CD4-positive, alpha-beta T cell treated with Interleukin-10 for 1 hour (primary cell): ENCODE measurements at places on chromosomes 2 and 18.

GRCh38 chr2:167333245-167333644 lies 445.0 kb downstream of the XIRP2 start:
- DNase-seq, result no peak

GRCh38 chr2:118932949-118933348 lies 9.0 kb upstream of the MARCO start:
- no peak for DNase-seq

DNA sequence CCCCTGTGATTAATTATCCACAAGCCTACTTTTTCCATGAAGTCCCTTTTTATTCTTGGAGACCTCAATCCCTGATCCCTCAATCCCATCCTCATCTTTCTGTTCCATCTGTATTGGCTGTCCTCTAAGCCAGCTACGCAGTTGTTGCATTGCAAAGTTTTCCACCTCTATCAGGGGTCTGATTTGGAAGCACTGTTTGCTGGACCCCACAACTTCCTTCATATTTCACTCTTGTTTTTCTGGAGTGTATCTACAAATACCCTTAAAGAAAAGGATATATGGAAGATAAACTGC lies 22.4 kb downstream of the FN1 start:
- no peak for DNase-seq

DNA sequence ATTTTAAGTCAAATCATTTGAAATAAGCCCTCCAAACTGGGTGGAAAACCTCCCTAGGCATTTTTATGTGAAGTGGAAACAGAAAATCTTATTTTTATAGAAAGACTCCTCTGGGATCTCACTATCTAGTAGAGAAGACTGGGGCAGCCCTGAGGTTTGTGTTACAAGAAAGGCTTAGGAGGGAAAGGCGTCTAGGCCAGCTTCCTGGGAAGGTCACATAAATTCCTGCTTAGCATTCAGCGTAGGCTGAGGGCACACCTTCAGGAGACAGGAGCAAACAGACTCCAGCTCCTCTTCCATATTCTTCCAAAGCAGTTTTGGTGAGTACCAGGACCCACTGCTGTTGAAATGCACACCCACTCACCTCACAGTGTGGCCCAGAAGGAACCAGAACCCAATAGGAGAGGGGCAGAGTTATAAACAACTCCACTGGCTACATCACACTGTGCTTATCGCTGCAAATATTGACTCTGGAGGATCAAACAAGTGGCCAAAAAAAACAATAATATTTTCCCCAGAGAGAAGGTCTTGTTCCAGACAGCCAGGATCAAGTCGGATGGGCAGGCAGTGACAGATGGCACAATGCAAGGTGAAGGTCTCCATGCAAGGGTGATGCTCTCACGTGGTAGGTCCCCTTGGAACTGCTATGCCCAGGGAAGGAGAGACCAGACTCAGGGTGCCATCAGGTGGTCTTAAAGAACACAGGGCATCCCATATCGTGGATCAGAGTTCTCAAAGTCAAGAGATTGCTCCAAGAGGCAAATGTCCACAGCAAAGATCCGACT lies 17.7 kb upstream of the IGFBP2 start:
- no peak for DNase-seq

DNA sequence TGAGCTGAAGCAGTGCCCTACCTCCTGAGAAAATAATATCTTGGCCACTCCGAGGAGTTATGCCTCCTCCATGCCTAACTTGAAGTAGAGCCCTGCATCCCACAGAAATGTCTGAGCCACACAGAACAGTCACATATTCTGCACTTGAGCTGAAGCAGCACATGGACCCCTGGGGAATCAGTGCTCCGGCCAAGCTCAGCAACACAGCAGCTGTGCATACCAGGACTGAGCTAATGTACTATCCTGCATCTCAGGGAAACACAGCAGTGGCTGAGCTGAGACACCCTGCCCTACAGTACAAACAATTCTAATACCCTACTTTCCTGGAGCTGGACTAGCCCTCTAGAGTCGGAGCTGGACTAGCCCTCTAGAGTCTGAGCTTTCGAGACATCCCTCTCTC lies 166.9 kb downstream of the ZNF516 start:
- no peak for DNase-seq

DNA sequence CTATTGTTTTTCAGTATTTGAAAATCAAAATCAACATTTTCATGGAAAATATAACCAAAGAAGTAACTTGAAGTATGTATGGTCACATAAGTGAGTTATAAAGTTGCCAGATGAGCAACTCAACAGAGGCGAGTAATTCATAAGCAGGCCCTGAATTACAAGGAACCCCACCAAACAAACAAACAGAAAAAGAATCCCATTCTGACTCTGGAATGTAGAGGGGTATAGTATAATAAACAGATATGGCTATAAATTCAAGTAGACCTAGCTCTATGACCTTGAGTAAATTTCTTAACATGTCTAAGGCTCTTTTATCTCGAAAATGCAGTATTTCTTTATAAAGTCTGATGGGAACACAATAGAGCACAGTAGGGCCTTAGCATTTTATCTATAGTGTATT lies 4.7 kb upstream of the CDH2 start:
- DNase-seq, result no peak

DNA sequence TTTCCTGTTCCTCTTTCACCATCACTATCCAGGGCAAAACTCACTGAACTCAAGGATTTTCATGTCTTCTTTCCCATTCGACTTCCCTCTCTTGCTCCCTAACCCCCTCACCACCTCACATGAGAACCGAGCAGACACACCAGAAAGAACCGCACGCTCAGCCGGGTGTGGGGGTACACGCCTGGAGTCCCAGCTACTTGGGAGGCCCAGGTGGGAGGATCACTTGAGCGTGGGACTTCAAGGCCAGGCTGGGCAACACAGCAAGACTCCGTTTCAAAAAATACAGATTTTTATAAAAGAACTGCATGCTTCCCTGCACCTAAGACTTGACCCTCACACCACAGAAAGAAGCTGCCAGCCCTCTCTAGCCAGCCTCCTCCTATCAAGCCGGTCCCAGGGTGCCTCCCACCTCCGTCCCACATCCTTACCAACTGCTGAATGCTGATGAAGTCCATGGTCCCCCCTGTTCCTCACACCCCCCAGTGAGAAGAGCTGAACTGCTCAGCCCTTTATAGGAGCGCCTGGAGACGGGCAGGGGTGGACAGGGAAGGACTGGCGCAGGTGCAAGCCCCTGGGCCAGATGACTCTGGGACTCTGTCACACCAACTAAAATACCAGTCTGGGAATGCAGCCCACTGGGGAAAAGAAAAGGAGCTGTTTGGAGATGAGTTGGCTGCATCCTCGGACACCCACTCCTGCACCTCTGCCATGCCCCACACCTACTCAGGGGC lies at the start of gene ANKRD23:
Gene ANKRD23 (minus strand): TSS at position 484 of the 731 bp plus-strand sequence. CDS start 29 bp downstream, at position 455.
- no peak for DNase-seq

DNA sequence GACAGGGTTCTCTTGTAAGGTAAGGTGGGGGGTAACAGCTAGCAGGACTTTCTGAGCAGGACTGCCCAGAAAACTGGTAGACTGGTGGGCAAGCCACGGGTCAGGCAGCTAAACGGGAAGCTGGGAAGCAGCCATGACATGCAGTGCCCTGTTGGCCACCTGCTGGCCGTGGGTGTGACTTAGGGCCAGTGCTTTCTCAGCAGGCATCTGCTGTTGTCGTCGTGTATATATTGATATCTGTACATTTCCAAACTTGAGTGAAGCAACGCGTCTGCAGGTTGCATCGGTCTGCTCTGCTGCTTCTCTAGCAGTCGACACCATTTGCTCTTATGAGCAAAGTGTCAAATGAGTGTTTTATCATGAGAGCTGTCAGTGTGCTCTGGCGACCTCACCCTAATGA lies 31.0 kb downstream of the COA5 start:
- DNase-seq, result no peak

- DNase-seq, result no peak
These were observed 348.1 kb downstream of the RNF144A start for GRCh38 chr2:7265286-7265685.

GRCh38 chr18:26495287-26495686 lies 53.1 kb downstream of the KCTD1 start:
- no peak for DNase-seq
